Retina (tissue), 1 donor: ENCODE measurements at places on chromosomes 1 and 21.

GRCh38 chr1:25072461-25072860 lies 142.4 kb upstream of the RUNX3 start:
- DNase-seq = no peak

DNA sequence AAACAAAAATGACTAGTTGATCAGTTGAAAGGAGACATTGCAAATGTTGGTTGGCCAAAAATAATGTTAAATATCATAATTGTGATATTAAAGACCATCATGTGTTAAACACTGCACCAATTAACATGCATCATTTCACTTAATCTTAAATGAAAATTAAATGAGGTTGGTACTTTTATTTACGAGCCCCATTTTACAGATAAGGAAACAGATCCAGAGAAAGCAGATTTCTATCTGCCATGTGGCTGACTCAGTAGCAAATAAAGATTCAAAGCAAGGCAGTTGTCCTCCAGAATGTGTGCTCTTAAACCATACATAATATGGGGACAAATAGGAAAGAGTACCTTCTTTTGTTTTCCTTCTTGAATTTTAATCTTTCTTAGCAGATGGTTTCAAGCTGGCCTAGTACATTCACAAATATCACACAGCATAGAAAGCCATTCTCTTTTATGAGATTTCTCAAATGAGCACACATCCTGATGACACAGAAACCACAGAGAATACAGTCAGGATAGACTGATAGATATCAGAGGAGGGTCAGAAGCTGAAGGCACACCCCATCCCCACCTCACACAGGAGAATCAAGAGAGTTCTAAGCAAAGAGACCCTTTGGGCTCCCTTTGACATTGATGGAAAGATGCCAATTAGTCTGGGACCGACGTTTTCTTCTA lies 647.9 kb upstream of the CAMK1G start:
- DNase-seq = no peak

DNA sequence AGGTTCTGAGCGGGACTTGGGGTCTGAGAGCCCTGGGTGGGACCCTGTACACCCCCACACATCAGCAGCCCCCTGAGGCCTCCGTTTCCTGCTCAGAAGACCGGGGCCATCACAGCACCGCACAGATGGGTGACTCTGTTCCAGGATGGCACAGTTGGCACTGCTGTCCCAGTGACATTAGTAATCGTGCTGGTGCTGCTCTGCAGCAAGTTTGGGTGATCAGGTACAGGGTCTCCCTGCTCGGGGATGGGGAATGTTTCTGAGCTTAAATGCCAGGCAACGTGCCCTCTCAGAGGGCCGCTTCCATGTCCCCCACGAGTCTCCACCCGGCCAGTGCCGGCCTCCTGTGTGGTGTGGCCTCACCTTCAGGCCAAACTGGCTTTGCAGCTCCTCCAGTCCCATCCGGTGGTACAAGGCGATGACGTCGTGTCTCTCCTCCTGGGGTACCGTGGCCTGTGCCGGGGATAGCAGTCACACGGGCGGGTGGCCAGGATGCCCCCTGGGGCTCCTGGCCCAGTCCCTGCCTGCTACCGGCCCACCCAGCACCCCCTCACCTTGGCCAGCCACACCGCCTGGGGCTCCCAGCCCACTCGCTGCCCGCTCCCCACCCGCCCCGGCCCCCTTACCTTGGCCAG lies 17.1 kb downstream of the PRXL2B start:
- DNase-seq = no peak

DNA sequence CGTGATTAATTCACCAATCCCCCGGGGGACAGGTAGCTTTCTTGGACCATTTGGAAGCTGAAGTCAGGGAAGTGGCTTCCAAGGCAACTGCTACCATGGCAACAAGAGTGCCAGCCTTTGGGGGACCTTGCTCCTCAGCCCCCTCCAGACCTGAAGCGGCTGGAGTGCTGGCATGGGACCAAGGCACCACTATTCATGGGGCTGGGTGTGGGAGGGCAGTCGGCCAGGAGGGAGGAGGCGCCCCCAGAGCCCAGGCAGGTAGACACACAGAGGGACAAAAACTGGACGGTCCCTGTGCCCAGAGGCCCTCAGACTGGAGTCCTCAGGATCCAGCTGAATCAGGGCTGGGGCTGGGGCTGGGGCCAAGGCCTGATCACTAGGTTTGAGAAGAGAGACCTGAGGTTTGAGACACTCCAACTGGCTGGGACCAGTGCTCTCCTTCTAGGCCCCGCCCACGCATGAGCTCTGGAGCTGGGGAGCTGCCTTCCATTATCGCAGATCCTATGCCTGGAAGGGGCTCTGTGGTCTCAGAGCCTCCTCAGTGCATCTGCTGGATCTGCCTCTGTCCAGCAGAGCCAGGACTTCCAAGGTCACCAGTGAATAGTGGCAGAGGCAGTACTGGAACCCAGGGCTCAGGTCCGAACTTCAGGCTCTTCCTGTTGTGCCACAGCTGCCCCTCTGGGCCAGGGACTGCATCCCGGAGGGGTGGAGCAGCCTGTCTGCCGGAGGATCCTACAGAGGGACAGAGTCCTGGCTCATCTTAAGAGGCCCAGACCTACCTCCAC lies 3.3 kb upstream of the KNCN start:
- DNase-seq = peak; percentile 28

DNA sequence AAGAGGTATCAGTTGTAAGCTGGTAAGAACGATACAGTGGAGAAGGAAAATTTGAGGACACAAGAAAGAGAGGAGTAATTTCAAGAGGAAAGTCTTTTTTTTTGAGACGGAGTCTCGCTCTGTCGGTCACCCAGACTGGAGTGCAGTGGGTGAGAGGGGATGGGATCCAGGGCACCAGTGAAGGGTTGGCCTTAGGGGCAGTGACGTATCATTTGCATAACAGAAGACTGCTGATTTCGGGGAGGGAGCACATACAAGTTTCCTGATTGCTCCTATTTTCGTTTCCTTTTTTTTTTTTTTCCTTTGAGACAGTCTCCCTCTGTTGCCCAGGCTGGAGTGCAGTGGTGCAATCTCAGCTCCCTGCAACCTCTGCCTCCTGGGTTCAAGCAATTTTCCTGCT lies 4.2 kb downstream of the S100A13 start:
- DNase-seq = no peak
